ENCODE measurements at places on chromosomes 2 and 18. TPM values are rescaled to one million over a fixed set of nuclear protein-coding genes. Genes with fewer than 3 reads are reported as not detected.

ASXL2 gene
- total RNA-seq: 14.0 TPM

GKN1 gene
- not detected for total RNA-seq

TRAPPC12 gene
- total RNA-seq: 49.8 TPM

GRCh38 chr2:120861576-120862191, 126.0 kb downstream of the GLI2 start:
- DNase-seq: no peak

- DNase-seq: no peak
These were observed 18.9 kb upstream of the DLX1 start for GRCh38 chr2:172066394-172066886.

DNA sequence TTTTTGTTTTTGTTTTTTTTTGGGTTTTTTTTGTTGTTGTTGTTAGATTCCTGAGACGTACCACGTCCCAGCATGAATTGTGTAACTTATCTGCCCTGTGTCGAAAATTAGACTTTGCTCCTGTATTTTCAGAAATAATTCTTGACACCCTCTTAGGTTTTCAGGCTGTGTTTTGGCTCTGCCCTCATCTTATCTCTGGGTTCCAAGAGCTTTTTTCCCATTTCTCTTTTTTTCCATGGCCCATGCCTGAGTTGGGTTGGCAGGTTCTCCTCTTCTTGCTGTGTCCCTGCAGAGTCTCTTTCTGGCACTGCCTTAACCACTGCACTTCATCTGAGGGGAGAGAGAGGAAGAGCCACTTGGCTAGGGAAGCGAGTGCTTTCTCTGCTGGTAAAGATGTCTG, 42.4 kb downstream of the CTIF start:
- DNase-seq: no peak

GRCh38 chr2:73033142-73033765, 38.3 kb downstream of the SFXN5 start:
- no peak for DNase-seq

DNA sequence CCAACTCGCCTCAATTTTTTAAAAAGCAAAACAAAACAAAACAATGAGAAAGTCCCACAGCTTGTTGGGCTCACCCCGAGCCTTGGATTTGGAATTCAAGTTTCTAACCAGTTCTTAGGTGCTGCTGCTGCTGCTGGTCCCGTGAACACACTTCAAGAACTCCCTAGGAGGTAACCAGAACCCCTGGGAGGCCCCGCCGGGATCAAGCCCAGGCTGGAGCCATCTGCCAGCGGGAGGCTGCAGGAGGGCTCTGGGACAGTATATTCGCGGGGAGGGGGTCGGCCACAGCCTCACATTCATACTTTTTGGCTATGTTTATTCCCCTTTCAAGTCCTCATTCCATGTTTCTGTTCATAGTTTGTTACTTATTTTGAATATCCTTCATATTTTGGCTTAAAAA, 223.4 kb downstream of the TFCP2L1 start:
- DNase-seq: no peak

DNA sequence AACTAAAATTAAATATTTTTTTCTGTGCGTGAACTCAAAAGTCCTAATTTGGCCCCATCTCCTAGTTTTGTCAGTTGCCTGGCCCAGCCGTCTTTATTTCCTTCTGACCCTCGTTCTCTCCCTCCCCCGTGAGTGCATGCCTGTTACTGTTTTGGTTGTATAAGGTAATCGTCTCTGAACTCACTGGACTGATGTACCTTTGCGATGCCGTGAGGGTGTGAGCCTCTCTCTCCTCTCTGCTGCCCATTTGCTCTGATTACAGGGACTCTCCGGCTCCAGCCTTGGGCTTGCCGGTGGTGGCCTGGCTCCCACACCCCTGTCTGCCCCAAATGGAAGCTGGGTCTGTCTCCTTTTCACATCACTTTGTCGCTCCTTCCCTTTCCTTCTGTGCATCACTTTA, 66.5 kb upstream of the RBM44 start:
- no peak for DNase-seq

DNA sequence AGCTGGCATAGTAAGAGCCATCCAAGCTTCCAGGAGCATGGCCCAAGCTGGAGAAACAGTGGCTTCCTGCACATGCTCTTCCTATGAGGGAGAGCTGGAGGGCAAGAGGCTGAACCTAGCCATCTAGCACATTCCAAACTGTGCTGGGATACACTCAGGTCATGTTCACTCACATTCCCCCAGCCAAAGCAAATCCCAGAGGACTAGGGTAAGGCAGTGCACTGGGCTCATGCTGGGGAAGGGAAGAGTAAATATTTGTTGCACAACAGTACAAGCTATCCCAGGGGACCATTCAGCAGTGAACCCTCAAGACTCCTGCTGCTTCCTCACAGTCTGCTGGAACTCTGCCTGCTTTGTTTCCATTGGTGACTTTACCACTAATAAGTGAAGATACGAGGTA, 20.7 kb upstream of the GYPC start:
- peak; percentile 20 for DNase-seq

- no peak for DNase-seq
These were observed 78.4 kb downstream of the SETBP1 start for GRCh38 chr18:44758861-44759631.

DNA sequence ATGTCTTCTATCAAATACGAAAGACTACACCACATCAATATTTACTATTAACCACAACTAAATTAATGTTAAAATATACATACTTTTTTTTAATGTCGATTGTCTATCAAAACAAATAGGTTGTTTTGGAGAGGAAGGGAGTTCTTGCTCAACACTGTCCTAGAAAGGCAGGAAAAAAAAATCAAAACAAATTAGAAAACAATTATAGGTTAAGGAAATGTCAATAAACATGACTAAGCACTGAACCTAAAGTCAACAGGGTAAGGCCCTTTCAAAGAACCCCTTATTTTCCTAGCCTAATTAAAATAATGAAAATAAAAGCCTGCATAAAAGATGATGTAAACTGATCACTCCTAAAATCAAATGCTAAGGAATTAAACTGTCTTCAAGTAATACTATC, 2.8 kb downstream of the CEP76 start:
- no peak for DNase-seq

DNA sequence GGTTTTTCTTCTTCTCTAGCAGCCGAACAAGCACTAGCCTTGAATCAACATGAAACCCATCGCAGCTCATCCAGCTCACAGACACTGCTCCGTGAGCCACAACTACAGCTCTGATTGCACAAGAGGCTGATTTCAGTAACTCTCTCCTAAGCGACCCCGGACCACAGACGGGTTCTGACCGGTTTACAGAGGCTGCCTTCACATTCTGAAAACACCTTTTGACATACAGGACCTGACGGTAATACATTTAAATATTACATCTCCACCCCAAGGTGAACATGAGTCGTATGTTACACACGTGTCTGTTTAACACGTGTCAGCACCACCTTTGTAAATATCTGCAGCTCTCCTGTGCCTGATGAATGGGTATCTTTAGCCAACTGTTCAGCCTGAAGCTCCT, 120.7 kb downstream of the TMEM18 start:
- no peak for DNase-seq
